A549 treated with RU486 at 1 μM for 4 hours (cell line): ENCODE measurements at places on chromosomes 12 and 14. TPM values are rescaled to one million over a fixed set of nuclear protein-coding genes. Genes with fewer than 3 reads are reported as not detected.

Gene C12orf50
- total RNA-seq, result 0.06 TPM in 1 of 5 replicates, not detected in the others

Gene TAS2R8
- total RNA-seq, result not detected in 5 replicates

Gene KLRC1
- total RNA-seq, result not detected in 5 replicates

Gene MANSC1
- 3.2 to 4.6 TPM (median 3.7 TPM) in 5 replicates for total RNA-seq

Gene TMEM63C
- 0.45 to 1.0 TPM (median 0.76 TPM) in 5 replicates for total RNA-seq

Gene GLT1D1
- not detected in 5 replicates for total RNA-seq

Gene COL2A1
- total RNA-seq, result 0.06 to 0.40 TPM (median 0.17 TPM) in 4 of 5 replicates, not detected in the other

Gene PELI2
- total RNA-seq, result 0.32 to 2.5 TPM (median 1.3 TPM) in 5 replicates

Gene DLGAP5
- 19.2 to 42.0 TPM (median 33.7 TPM) in 5 replicates for total RNA-seq

Gene TBC1D30
- 1.7 to 2.5 TPM (median 1.9 TPM) in 5 replicates for total RNA-seq

Gene MUCL1
- not detected in 5 replicates for total RNA-seq

Gene HELB
- total RNA-seq, result 0.90 to 1.7 TPM (median 1.6 TPM) in 5 replicates
